ENCODE measurements at places on chromosomes 16 and 17. TPM values are rescaled to one million over a fixed set of nuclear protein-coding genes. Genes with fewer than 3 reads are reported as not detected.

DNA sequence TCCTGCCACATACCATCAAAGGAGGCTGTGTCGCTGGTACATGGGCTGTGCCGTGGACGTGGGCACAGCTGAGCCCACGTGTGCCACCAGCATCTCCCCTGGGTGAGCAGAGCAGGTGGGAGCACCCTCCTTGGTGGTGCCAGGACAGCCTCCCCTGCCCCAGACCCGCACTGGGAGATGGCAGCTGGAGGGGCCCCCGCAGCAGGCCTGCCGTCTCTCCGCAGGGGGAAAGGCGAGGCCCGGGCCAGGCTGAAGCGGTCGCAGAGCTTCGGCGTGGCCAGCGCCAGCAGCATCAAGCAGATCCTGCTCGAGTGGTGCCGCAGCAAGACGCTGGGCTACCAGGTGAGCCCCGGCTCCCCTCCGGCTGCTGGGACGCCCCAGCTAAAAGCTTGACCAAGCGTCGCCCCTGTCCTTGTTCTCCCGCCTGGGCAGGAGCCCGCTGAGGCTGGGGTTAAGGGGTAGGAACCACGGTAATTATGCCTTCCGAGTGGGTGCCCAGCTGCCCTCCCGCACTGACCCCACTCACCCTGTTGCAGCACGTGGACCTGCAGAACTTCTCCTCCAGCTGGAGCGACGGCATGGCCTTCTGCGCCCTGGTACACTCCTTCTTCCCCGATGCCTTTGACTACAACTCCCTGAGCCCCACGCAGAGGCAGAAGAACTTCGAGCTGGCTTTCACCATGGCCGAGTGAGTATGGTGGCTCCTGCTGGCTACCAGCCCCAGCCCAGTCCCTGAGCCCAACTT is 12.5 kb downstream of the SMTNL2 start:
- no peak for DNase-seq

- no peak for DNase-seq
Observed at GRCh38 chr16:4133897-4134372, 17.7 kb upstream of the ADCY9 start.

- DNase-seq, result no peak
Observed at GRCh38 chr17:73365301-73365874, 53.6 kb upstream of the CDC42EP4 start.

GRCh38 chr17:61314368-61315078 is 85.1 kb upstream of the TBX2 start:
- DNase-seq, result no peak

NACA2 gene
- not detected for total RNA-seq

GRCh38 chr17:76446449-76447231 is 6.3 kb downstream of the UBE2O start:
- DNase-seq, result no peak

DNA sequence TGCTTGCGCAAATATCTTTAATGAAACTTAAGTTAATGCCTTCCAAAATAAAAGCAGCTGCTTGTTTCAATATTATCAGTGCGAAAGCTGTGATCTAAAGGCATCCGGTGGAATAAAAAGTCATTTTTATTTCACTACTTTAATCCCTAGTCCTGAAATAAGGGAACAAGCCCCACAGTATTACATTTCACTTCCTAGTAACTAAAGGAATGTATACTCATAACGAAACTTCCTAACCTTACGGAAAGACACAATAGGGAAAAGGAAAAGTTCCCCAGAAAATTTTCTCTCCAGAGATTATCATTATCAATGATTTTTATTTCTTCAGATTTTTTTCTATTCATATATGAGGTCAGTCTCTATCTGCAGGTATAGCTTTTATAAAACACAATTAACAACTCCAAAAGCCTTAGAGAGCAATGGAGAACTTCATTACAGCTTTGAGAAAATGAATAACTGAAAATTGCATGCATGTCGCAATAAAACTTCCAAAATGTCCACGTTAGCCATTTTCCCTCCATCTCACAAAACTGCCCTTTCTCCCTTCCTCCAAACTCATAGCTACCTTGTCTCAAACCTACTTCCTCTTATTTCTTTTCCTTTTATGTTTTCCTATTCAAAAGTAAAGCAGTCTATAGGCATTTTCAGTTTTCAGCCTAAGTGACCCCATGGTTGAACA is 154.3 kb upstream of the MED13 start:
- DNase-seq, result no peak

DNA sequence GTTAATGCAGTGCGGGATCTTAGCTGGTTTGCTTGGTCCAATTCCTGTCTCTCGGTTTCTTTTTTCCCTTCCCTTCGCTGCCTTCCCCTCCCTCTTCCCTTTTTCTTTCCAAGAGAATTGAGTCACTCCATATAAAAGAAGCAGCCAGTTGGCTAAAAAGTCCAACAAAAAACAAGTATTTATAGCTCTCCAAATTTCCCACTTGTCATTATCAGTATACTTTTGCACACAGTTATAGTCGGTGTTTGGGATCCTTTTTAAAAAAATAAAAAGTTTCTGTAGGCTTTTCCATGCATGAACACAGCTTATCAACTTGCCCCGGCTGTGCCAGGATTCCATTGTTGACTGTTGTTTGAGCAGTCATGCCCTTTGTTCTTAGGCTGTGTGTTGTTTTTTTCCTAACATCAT is 24.9 kb downstream of the HMOX2 start:
- DNase-seq, result no peak

- no peak for DNase-seq
Observed at GRCh38 chr17:69870091-69870530, 204.9 kb upstream of the KCNJ16 start.

DNA sequence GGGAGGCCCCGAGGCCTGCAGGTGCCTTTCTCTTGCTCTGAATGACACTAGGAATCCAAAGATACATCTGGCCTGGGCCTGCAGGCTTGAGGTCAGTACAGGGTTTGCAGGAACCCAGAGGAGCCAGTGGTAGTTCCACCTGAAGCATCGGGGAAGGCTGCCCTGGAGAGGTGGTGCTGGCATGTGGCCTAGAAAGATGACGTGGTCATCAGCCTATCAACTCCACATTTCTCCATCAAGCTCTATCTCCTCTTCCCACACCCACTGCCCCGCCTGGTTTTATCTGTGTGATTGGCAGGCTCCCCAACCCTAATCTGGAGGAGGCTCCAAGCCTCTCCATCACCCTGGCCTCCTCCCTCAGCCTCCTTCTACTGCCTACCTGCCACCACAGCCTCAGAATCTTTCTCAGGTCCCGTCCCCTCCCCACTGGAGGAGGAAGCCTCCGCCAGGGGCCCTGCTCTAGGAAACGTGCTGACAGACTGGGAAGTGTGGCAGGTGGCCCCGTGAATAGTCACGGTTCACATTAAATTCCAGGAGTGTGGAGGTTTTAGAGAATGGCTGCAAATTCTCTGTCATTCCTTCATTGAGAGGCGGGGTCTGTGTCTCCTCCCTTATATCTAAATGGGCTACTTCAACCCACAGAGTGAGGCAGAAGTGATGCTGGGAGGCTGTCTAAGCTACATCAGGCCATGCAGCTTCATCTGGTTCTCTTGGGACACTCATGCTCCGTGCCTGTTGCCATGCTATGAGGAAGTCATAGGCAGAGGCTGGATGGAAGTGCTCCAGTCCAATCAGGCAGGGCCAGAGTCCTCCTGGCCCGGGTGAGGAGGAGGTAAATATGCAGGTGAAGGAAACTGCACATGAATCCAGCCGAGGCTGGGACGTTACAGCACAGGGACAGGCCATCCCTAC is 11.4 kb upstream of the MAP2K3 start:
- no peak for DNase-seq

- no peak for DNase-seq
Observed at GRCh38 chr16:49675413-49675812, 180.5 kb downstream of the ZNF423 start.

DNA sequence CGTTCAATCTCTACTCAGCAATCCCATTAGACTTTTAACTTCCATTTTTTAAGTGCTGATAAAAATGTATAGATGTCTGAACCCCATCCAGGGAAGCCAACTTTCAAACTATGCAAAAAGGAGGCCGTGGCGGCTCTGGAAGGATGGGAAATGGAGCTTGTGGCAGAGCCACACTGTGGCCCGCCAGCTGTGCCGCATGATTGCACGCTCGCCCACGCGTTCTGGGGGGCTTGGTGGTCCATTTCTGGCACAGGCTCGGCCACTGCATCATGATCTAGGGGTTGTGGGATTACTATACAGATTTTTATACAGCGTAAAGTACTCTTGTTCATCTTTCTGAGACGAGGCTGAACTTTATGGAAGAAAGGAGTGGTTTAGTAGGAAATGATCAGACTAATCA is 57.6 kb downstream of the FOXL1 start:
- no peak for DNase-seq

- no peak for DNase-seq
Observed at GRCh38 chr16:9845661-9846361, 336.4 kb downstream of the GRIN2A start.
